Epithelial cell of proximal tubule (primary cell): ENCODE measurements at places on chromosomes 13 and 19.

DNA sequence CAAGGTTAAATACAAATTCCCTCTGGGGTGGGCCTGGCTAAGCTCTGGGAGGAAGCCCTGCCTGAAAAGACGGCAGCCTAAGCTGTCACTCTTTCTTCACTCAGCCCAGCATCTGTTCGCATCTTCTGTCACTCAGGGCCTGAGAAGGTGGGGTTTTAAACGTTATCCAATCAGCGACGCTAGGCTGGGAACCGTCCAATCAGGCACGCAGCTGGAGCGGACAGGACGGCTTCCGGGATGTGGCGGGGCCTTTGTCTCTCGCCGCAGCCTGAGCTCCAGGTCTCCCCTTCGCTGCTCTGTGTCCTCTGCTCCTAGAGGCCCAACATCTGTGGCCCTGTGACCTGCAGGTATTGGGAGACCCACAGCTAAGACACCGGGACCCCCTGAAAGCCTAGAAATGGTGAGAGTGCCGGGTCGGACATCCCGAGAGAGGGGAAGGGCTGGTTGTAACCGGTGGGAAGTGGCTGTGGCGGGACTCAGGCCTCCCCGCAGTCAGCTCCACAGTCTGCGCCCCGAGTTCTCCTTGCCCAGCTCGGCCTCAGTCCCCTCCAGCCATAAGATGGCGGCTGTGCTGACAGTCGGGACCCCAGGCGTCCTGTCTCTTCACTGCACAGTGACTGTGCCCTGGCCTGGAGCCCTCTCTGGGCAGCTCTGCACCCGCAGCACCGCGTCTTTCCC lies at the start of gene ZNF431:
ZNF431 (plus strand) TSS at position 254 of the 678 bp plus-strand sequence; CDS start at position 398, 144 bp downstream.
- peak; percentile 65 for DNase-seq

DNA sequence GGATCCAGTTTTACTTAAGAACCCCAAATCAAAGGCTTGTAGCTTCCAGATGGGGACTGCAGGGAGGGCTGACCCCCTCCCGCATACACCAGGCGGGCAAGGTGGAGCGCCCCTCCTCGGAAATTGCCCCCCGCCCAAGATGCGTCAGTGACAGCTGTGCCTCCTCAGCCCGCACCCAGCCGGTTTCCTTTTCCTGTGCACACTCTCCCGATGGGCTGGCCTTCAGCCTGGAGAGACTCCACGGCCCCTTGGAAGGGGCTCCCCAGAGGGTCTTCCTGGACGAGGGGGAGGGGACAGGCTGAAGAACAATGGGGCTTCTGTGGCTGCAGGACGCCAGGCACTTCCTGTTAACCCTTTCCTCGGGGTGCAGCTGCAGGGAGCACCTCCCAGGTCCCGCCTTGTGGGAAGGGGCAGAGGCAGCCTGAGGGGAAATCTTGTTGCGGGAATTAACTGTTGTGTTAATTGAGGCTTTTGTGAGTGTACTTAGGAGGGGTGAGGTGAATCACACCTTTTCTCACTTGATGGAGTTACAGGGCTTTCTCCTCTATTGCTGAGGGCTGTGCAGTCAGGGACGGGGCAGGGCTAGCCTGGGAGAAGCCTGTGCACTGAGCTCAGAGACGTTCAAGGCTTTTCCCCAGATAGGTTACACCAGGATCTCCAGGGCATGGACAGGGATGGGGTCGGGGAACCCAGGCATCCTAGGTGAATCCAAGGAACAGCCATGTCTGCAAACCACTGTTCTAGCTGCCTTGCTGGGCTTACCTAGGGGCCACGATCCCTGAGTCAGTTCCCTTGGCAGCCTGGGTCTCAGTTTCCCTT lies 14.3 kb downstream of the IER2 start:
- no peak for DNase-seq

DNA sequence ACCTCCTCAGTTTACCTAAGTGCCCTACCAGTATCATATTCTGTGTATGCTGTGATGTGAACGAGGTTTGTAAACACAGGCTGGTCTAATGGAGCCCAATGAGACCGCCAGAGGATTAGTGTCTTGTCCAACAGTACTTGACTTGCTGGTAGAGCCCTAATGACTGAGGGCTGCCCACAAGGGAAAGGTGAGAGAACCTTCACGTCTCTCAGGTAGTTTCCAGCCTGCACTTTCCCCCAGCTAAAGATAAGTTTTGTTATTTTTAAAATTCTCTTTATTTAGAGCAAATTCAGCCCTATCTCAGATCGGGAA lies 498 bp upstream of the RBM26 start:
- DNase-seq = no peak

- no peak for DNase-seq
Observed at GRCh38 chr19:33722456-33723239, 74.0 kb upstream of the KCTD15 start.

DNA sequence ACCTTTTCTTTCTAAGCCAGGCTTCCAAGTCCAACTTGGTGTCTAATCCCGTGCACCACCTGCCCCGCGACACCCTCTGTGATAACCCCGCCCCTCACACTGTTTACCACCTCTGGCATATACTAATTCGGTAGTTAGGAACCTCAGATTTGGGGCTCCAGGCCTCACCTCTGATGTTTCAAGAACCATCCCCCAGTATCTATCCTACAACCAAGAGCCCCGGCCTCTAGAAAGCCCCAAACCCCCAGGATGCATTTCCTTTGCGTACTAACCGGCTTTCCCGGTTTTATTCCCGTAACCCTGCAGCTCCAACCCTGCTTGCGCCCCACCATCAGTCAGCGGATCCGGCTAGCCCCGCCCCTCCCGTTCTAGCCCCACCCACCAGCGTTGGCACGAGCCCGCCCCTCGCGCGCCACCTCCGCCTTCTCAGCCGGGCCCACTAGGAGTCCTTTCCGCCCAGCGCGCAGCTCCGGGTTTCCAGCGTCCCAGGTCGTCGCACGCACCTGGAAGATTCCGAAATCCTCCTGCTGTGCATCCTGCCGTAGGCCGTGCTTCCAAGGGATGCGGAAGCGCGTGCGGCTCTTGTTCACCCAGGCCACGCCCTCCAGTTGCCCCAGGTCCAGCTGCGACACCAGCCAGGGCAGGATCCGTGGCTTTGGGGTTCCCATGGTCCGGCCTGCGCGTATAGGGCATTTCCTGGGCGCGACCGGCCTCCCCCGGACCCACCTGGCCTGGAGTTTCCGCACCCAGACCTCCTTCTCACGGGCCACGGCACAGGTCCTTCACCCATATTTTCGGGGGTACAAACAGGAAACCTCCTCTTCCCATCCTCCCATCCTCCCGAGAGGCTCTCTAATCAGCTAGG lies 1.3 kb downstream of the IRF3 start:
- DNase-seq = no peak

DNA sequence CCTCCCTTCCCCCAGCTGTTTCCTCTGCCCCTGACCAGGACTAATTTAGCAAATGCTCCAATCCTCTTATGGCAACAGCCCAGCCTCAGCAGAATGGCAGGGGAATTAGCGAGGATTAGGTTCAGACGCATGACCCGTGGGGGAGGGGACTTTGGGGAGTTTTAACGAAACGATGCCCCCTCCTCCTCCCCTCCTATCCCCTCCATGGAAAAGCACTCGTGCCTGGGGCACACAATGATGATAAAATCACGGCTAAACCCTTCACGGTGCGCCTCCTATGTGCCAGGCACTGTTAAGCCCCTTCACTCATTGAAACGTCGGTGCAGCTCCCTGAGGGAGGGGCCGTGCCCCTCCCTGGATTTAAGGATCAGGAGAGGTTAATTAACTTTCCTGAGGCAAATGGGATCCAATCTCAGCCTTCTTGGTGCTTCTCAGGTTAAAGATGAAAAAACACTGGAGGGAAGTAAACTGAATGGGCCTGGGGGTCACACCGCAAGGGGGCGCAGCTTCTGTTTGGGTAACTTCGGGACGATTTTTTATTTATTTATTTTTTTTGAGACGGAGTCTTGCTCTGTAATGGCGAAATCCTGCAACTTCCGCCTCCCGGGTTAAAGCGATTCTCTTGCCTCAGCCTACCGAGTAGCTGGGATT lies 10.1 kb upstream of the TPRX2 start:
- DNase-seq = no peak

DNA sequence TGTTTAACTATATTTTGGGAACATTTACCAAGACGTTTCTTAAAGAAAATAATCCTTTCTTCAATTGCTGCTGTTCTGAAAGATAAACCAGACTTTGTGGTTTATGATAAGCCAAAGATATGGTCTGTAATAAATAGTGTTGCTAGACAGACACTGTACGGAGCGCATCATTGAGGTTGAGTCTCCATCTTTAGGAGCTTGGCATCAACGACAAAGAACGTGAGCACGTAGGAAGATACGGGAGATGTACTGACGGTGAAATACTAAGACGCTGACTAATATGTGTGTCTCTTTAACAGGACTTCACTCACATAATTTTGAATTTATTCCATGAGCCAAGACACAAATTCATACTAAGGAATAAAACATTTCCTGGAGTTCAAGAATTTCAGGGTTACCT lies 16.2 kb downstream of the TEX29 start:
- DNase-seq = no peak
